D721Med (cell line): ENCODE measurements at places on chromosomes 2 and 18.
A peak's percentile ranks its signal among the peaks of the same experiment; 100 is the strongest.

DNA sequence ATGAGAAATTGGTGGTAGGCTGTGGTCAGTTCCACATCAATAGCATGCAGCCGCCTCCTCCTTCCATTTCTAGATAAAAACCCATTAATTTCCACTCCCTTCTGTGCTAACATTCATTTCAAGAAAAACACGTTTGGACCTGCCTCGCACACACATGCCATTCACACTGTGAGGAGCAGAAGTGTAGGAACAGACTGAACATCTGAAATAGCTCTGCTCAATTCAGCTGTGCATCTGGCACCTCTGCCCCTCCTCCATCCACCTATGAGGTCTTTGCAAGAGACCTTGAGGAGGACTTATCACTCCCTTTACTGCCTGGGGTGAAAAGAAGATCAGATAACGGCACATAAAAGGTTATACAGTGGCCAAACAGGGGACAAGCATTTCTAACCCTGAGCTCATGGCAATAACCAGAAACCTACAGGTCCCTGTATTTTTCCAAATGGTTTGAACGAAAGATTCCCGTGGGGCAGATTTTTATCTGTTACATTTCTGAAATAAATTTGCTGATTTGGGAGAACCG is 30.8 kb upstream of the LRP2 start:
- DNase-seq, result no peak

- DNase-seq, result no peak
These were observed 841.6 kb downstream of the TRIB2 start for GRCh38 chr2:13558368-13558767.

- DNase-seq, result no peak
These were observed 2.8 kb upstream of the MXD1 start for GRCh38 chr2:69911985-69912563.

GRCh38 chr2:23055251-23055650 is 329.7 kb upstream of the KLHL29 start:
- no peak for DNase-seq

GRCh38 chr2:5454051-5454390 is 238.2 kb upstream of the SOX11 start:
- no peak for DNase-seq

DNA sequence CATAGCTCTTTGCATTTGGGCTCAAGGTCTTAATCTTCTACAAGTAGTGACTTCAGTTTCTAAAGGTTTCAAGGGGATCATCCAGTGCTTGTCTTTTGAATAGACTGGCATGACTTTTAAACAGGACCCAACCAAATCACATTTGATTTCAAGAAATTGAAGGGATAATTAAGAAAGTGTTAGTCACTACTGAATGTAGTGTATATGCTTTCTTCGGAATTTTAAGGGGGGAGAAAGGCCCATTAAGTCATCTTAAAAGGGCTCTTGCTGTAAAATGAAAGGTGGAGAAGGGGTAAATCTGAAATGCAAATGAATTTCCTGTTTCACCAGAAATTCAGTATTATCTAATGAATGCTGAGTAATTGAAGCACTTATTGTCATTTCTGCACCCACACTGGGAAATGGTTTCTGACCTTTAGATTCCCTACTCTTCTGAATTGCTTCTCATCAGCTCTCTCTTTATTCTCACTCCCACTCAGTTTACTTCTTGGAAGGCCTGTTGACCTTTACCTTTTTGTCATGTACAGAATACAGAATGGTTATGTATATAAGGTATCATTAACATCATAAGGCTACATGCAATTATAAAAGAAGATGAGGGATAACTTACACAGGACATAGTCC is 241.4 kb downstream of the SLC8A1 start:
- no peak for DNase-seq

- no peak for DNase-seq
These were observed 28.3 kb upstream of the UBE2E3 start for GRCh38 chr2:180952082-180952481.

- DNase-seq, result no peak
These were observed 55.6 kb downstream of the TGFA start for GRCh38 chr2:70498054-70498453.

GRCh38 chr2:220521551-220521950 is 894.1 kb downstream of the SLC4A3 start:
- no peak for DNase-seq

GRCh38 chr2:8049851-8050571 is 631.8 kb upstream of the ID2 start:
- no peak for DNase-seq

DNA sequence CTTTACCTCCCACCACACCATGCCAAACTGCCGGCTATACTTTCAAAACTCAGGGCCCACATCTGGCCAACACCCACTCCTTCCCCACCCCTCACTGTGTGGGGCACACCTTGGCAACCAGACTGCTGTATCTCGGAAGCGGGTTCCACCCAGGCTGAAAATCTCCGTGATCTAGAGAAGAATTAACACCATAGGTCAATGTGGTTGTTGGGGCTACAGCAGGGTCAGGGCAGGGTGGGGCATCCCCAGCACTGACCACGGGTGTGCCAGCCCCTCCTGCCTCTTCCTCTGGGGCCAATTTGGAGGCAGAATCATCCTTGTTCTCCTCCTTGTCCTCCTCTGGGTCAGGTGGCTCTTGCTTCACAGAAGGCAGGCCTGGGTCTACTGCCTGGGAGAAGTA is 6.3 kb upstream of the CFAP53 start:
- no peak for DNase-seq

- no peak for DNase-seq
These were observed 45.4 kb upstream of the PAPOLG start for GRCh38 chr2:60710707-60711106.

DNA sequence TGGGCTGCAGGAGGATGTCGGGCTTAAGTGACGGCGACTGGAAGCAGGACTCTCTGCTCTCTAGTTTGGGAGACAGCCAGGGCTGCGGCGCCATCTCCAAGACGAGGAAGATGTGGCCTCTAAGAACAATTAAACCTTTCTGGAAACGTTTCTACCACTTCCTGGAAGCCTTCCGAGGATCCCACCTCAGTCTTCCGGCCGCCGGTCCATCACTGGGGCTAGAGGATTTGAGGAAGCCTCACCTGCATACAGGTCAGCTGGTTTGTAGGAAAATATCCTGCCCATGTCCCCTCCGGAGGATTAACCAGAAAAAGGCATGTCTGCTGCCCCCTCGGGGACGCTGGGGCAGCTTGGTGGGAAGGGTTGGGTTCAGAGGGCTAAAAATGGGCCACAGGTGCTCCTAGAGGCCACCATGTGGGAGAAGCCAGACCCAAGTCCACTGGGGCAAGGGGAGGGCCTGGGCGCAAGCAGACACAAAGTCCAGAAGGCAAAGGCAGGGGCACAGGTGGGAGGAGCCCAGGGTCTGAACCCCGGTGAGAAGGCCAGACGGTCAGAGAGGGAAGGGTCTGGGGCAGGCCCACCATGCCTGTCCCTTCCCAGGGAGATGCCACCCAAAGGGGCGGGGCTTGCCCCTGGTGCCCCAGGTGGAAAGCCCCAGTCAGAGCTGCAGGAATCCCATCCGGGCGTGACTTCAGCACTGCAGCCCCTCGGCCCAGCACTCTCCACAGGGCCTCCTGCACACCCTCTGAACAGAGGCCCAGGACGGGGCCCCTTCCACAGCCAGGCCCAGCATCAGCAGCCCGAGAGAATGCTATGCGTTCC is 82.2 kb upstream of the ID2 start:
- DNase-seq, result no peak

- DNase-seq, result no peak
These were observed 174.0 kb upstream of the SLC8A1 start for GRCh38 chr2:40625849-40626248.

- DNase-seq, result no peak
These were observed 1043.9 kb downstream of the TSN start for GRCh38 chr2:122799391-122799790.

- no peak for DNase-seq
These were observed 167.6 kb downstream of the FAM210A start for GRCh38 chr18:13558790-13559189.

DNA sequence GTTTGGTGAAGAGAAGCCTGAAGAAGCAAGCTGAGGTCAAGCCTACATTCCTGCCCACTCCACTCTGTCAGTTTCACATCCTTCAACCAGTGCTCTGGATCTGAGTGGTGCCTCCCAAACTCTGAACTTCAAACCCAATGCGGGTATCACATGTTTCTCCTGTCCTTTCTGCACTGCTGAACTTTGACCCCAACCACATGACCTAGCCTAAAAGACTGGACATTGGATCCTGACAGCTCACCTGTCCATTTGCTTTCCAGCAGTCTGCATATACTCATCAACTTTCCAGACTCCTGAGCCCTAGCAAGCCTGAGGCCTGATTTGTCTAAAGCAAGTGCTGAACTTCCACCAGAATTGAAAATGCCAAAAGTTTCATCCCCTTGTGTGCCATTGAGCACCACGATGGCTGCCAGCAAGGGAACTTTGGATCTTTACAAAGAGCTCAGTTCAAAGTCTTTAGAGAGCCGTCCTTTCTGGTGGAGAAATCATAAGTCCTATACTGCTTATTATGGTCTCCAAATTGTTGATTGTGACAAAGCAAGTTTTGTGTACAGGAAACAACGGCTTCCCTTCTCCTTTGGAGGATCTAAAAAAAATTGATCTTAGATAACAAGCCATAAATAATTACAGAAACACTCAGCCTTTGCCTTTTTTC is 37.6 kb upstream of the ITGA6 start:
- no peak for DNase-seq

- no peak for DNase-seq
These were observed 103.6 kb upstream of the TGFA start for GRCh38 chr2:70657246-70657645.

- DNase-seq, result no peak
These were observed 34.5 kb upstream of the L3MBTL4 start for GRCh38 chr18:6449213-6449612.

DNA sequence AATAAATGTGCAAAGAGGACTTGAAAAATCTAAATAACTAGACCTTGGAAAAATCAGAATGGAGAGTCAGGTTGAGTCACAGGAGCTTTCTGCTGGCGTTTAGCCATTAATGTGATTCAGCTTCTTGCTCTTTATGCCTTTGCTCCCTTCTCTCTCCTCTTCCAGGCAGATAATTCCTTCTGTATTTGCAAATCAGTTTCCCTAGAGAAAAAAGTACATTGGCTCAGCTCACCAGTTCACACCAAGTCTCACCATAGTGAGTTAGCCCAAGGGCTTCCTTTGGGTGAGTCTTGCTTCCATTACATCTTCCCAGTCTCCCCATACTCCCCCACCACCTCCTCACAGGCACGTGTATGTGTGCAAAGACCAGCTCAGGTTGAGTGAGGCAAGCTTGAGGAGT is 73.6 kb downstream of the CYBRD1 start:
- no peak for DNase-seq

- DNase-seq, result no peak
These were observed 1388.0 kb upstream of the LRRTM1 start for GRCh38 chr2:81692566-81692965.

DNA sequence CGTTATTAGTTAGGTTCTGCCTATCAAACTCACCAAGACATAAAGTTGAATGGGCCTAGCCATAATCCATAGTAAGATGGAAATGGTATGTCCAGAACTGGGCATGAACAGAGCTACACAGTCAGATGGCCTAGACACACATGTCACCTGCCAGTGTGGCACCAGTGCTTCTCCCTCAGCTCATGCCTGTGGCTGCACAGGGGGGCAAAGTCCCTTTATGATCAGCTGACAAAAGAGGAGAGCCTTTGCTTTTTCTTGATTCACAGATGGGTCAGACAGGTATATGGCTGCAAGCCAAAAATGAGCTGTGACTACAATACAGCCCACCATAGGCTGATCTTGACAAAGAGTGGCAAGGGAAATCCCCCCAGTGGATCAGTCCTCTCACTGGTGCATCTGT is 28.3 kb upstream of the STARD7 start:
- no peak for DNase-seq

DNA sequence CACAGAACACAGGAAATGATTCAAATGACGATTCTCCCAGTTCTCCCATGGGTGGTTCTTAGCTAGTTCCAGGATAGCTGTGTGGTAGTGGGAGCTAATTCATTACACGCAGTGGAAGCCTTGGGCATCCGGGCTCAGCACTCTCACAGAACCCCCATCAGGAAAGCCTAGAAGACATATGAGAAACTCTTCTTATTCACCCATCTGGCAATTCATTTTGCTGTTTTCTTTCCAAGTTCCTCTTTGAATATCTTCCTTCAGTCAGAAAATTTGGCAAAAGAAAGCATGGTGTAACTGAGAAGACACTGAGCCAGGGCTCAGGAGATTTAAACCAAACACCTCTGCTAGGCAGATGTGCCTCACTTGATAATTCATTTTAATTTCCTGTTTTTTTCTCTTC is 85.2 kb upstream of the FN1 start:
- DNase-seq, result no peak

DNA sequence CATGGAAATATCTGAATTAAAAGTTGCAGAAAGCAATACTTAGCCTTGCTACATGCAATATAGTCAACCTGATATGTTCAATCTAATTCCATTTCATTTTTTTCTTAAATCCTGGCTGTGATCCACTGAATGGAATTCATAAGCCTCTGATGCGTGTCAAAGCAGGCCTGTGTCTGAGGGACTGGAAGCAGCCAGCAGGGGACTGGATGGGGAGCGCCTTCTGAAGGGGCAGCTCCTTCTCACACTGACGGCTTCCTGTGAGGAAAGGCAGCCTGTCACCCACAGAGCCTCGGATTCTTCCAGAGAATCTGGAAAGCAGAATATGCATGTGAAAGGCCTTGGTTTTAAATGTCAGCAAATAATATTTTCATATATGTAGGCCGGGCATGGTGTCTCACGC is 73.5 kb downstream of the KCNF1 start:
- DNase-seq, result no peak

- DNase-seq, result peak; percentile 79
These were observed 200.8 kb upstream of the AGAP1 start for GRCh38 chr2:235293061-235293460.

DNA sequence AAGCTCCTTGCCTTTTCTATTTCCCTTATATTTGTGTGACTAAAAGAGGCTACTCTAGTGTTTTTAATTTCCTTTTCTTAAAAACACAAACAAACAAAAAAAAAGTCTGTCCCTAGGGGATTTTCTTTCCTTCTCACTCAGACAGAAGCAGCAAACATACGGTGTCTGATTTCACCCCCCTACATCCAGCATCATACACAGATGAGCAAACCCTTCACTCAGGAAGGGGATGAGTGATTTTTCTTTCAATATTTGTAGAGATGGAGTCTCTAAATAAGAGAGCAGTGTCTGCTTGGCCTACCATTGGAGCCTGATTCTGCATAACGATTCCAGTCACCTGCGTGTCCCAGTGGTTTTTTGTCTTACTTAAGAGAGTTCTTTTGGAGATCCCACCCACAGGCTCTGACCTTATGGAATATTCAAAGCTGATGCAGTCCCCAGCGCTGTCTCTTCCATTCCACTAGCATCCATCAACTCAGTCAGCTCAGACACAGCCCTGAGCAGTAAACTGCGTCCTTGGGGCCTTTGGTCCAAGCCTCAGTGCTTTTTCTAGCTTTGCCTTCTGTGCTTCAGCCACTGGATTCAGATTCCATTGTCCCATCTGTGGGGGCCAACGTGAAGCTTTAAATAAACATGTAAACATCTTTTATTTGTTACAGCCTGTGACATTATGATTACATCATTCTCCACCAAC is 52.6 kb upstream of the TPO start:
- DNase-seq, result no peak
